NCI-H2107 (cell line): ENCODE measurements at places on chromosomes 11 and 22.

GRCh38 chr22:37981282-37982011 lies 2.9 kb downstream of the SOX10 start:
- no peak for DNase-seq

DNA sequence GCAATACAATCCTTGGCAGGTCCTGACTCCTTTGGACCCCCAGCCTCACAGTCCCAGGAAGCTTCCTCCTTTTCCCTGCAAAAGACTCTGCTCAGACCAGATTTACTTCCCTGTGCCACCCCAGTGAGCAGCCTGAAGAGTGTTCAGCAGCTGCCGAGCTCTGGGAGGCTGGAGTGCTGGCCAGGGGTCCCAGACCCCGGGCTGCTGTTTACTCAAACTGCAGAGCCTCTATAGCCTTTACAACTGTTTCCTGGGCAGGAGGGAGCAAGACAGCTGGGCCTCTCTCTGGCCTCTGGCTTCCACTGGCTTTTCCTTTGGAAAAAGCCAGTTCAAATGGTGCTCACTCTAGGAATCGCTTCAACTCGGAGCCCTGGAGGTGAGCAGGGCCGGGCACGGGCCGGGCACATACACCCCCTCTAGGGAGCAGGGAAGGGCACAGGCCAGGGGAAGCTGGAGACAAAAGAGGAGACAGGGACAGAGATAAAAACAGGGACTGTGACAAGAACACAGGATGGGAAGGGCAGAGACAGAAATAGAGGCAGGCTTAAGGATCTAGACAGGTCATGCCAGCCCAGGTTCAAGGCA lies 932 bp downstream of the IRAG1 start:
- DNase-seq, result no peak

GRCh38 chr11:22879630-22880029 lies 19.4 kb upstream of the CCDC179 start:
- no peak for DNase-seq

GRCh38 chr11:115317277-115318185 lies 186.7 kb downstream of the CADM1 start:
- DNase-seq, result no peak

DNA sequence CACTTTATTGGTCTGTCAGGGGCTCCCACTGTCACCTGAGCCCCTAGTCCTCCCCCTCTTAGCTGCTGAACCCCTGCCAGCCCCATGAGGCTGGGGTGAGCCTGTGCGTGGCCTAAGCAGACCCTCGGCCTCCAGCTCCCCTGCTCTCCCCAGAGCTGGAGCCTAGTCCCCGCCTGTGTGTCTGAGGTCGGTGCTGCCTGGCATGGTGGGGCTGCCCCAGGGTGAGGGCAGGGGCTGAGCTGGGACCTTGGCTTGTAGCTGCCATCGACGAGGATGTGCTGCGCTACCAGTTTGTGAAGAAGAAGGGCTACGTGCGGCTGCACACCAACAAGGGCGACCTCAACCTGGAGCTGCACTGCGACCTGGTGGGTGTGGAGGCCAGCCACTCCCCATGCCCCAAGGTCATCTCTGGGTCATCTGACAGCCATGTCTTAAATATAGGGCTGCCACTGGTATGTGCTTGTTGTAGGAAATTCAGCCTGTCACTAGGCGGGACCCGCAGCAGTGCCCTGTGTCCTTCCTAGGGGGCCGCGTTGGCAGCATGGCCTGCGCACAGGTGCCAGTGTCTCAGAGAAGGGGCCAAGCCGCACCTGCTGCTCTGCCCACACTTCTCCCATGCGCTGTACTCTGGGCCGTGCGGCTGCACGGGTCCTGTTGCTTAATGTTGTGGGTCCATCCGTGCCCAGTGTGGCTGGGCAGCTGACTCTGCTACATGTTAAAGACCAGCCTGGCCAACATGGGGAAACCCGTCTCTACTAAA lies 21.0 kb downstream of the PPIL2 start:
- DNase-seq, result no peak

GRCh38 chr11:116037861-116038260 lies 533.6 kb upstream of the CADM1 start:
- DNase-seq, result no peak

GRCh38 chr22:46062971-46063631 lies 86.1 kb upstream of the WNT7B start:
- DNase-seq, result no peak

DNA sequence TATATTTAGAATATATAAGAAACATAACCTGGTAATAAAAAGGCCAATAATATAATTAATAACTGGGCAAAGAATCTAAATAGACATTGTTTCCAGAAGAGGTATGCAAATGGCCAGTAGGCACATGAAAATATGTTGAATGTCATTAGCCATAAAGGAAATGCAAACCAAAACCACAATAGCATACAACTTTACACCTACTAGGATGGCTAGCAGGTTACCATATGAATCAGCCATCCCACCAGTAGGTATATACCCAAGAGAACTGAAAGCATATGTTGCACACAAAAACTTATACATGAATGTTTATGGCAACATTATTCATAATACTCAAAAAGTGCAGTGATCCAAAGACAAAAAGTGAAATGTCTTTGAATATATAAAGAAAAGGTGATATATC lies 2.7 kb upstream of the OR2D2 start:
- no peak for DNase-seq

GRCh38 chr22:17380359-17381087 lies 11.3 kb downstream of the CECR2 start:
- no peak for DNase-seq

DNA sequence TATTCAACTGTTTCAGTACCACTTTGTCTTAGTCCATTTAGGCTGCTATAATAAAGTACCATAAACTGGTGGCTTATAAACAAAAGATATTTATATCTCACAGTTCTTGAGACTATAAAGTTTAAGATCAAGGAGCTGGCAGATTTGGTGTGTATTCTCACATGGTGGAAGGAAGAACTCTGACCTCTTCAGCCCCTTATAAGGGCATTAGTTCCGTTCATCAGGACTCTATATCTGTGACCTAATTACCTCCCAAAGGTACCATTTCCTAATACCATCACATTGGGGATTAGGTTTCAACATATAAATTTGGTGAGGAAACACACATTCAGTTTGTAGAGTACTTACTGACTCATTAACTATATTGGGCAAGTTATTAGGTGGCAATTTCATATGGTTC lies 10.7 kb upstream of the ARL14EP start:
- DNase-seq, result no peak

GRCh38 chr11:8375460-8375859 lies 111.8 kb upstream of the LMO1 start:
- no peak for DNase-seq

DNA sequence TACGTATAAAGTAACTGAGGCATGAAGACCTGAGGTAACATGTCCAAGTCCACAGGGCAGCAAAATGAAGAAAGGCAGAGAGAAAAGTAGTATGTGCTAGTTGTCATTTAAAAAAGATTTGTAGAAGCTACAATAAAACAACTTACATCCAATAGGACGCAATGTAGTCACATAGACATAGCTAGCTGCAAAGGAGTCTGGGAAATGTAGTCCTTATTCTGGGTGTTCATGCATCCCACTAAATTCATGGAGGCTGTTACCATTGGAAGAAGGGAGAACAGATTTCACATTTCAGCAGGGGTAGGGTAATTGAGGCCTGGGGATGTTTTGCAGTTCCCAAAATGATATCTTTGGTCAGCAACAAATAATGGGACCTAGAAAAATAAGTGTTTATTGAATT lies 571.4 kb downstream of the MIAT start:
- DNase-seq, result no peak

DNA sequence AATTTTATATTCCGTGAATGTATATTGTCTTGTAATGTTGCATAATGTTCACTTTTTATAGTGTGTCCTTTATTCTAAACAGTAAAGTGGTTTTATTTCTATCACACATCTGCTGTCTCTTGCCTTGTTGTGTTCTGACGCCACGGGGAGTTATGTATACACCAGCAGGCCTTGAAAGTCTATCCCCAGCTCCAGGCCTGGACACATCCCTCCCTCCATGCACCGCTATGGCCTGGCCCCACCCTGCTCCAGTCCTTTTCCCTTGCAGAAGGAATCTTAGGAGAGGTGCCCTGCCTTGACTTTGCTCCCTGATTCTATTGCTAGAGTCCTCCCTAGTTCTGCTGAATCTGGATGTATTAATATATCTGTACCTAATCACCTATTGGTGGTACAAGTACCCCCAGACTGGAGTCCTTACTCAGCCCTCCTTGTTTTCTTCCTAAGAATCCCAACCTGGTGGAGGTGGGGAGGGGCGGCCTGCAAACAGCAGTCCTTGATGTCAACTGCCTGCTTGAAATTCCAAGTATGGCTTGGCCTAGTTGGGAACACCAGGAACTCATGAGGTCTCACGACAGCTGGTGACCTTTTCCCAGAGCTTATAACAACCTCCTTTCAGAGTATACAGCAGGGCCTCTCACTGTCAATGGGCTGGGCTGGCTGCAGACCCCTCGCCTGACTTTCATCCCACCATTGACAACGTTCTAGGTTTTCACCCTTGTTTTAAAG lies 61.6 kb downstream of the TIMP3 start:
- DNase-seq, result no peak

DNA sequence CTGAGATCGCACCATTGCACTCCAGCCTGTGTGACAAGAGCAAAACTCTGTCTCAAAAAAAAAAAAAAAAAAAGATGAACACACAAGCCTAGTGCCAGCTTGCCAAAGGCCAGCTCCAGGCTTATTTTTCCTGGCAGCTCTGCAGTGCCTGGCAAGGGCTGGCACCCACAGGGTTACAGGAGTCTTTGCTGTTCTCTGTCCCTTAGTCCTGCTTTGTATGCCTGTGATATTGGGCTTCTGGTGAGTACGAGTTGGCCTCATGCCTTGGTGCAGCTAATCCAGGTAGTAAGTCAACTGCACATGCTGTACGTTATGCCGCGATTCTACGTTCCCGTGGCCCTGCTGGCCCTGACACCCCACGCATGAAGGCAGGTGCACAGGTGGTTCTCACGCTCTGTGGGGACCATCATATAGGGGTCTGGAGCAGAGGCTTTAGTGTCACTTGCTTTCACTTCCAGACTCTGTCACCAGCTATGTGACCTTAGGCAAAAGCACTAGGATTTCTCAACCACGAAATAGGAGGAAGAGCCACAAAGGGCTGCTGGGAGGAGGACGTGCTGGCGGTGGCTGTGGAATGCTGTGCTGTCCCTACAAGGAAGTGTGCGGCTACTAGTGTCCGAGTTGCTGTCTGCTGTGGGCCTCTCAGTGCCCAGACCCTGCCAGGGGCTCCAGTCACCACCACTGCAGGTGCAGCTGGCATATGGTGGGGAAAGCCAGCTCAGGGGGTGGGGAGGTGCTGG lies 21.4 kb upstream of the RASL10A start:
- no peak for DNase-seq

GRCh38 chr11:12330485-12331231 lies 46.7 kb upstream of the PARVA start:
- no peak for DNase-seq

- DNase-seq, result no peak
Observed at GRCh38 chr22:35303029-35303624, 3.4 kb downstream of the TOM1 start.

DNA sequence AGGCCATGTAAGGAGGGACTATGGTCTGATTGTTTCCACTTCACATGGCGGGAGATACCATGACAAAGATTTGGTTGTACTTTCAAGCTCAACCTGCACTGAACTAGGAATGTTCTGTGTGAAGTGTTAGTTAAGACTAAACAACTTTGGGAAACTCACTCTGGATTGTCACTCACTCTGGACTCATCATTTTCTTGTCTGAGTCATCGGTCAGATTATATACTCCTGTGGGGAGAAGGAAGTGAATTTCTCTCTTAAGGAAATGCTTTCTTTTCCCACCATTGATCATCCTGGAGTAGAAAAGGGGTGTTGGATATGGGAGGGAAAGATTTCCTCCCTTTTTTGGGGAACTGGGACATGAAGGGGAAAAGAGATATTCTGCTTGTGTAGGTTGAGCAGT lies 26.9 kb upstream of the CAT start:
- no peak for DNase-seq

- DNase-seq, result no peak
Observed at GRCh38 chr11:94129512-94130297, 1.1 kb downstream of the PANX1 start.

GRCh38 chr11:1656670-1657069 lies 27.1 kb downstream of the KRTAP5-5 start:
- DNase-seq, result no peak

DNA sequence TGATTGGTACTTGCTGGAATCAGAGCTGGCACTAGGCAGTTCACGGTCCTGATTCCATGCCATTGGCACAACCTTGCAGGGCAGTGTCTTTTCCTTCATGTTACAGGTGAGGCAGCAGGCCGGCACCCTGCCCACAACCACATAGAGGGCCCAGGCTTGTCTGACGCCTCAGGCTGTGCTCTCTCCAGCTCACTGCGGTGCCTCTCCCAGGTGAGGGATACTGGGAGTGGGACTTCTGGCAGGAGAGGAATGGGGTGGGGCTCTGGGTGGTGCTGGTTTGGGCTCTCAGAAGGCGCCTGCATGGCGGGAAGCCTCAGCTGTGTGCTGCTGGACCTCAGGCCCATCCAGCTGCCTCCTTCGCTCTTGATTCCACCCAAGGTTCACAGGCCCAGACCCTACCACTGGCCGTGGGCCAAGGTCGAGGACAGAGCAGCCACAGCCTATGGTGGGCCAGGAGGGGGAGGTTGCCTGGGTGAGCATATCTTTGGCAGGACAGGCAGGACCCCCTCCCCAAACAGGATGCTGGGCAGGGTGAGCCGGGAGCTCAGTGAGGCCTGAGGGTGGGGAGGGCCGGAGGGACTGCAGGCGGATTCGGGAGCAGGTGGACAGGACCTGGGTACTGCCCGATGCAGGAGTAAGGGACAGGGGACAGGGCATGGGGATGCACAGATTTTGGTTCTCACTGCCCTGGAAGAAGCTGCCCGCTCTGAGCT lies 7.0 kb upstream of the MPPED1 start:
- peak; percentile 15 for DNase-seq

- DNase-seq, result no peak
Observed at GRCh38 chr22:17120711-17121232, 388 bp downstream of the TMEM121B start.

DNA sequence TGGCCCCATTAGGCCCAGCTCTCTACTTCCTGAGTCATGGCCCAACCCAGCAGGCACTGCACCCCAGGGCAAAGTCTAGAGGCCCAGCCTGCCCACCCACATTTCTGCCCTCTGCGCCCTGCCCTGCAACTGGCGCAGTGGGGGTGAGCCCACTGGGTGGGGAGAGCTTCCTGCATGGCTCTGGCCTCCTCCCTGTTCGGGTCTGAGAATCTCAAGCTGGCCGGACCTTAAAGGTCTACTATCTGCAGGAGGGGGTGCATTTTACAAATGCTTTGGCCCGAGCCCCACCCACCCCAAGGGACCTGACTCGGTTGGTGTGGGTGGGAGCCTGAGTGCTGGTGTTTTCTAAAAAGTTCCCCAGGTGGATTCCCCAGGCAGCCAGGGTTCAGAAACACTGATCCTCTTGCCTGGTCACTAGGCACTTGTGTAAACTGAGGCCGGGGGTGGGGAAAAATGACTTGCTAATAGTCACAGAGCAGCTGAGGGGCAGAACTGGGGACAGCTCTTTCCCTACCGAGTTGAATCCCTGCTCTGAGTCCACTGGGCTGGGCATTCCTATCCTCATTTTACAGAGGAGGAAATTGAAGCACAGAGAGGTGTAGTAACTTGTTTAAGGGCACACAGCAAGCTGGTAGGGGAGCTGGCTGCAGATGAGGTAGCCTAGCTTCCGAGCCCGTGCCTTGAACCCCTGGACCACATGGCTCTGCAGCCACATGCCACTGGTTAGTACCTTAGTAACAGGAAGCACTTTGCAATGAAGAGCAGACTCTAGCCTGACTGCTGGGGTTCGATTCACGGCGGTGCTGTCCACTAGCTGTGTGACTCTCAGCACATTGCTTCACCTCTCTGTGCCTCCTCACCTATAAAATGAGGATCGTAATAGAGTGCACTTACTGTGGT lies 36.3 kb downstream of the CD82 start:
- DNase-seq, result no peak
